ENCODE measurements at places on chromosomes 16 and 17. TPM values are rescaled to one million over a fixed set of nuclear protein-coding genes. Genes with fewer than 3 reads are reported as not detected.

Gene KRT24
- total RNA-seq = not detected

Gene PDPR
- total RNA-seq = 25.5 TPM

Gene GNAO1
- total RNA-seq = 463 TPM

Gene KRTAP4-1
- not detected for total RNA-seq

Gene FOXN1
- not detected for total RNA-seq

Gene NTN1
- 2.8 TPM for total RNA-seq

Gene MSI2
- 206 TPM for total RNA-seq

Gene PSMB3
- 95.9 TPM for total RNA-seq

Gene FNDC8
- total RNA-seq = not detected

Gene PIPOX
- total RNA-seq = 12.8 TPM

Gene P2RX5
- total RNA-seq = 13.6 TPM

Gene CYGB
- 31.3 TPM for total RNA-seq

Gene SEZ6
- total RNA-seq = 30.0 TPM

Gene PPP1R27
- not detected for total RNA-seq

Gene BOLA2B
- total RNA-seq = 55.3 TPM

Gene HSPB9
- total RNA-seq = not detected

Gene CASKIN1
- total RNA-seq = 122 TPM

Gene HAS3
- total RNA-seq = 2.4 TPM

Gene DYNLRB2
- 4.1 TPM for total RNA-seq

Gene IL32
- 18.6 TPM for total RNA-seq

Gene LPO
- 0.46 TPM for total RNA-seq

Gene KRTAP4-5
- total RNA-seq = not detected

Gene MYL4
- total RNA-seq = not detected

Gene ADGRG1
- total RNA-seq = 169 TPM

Gene TM4SF5
- not detected for total RNA-seq

Gene SLC22A31
- total RNA-seq = not detected

Gene NPIPA5
- 7.7 TPM for total RNA-seq

Gene WSB1
- total RNA-seq = 151 TPM

Gene PCGF2
- total RNA-seq = 27.2 TPM

Gene CD300LB
- not detected for total RNA-seq

Gene ITGAD
- not detected for total RNA-seq

Gene PSMC5
- total RNA-seq = 122 TPM

Gene GRIN2A
- 140 TPM for total RNA-seq

Gene MAP2K6
- total RNA-seq = 17.8 TPM

Gene TP53TG3
- not detected for total RNA-seq

Gene STX1B
- total RNA-seq = 284 TPM

Gene TSPOAP1
- 133 TPM for total RNA-seq

Gene MFAP4
- 2.8 TPM for total RNA-seq

Gene VPS25
- total RNA-seq = 28.2 TPM

Gene ZP2
- not detected for total RNA-seq

Gene SLC52A1
- not detected for total RNA-seq

Gene OR3A3
- total RNA-seq = not detected

Gene HOXB6
- not detected for total RNA-seq

Gene ZNF174
- total RNA-seq = 15.0 TPM

Gene ZNF385C
- 1.3 TPM for total RNA-seq

Gene MLKL
- total RNA-seq = 7.1 TPM

Gene CARD14
- total RNA-seq = 1.2 TPM

Measured in dorsolateral prefrontal cortex (tissue), 122 donors.